Fibroblast of skin of left biceps (primary cell): ENCODE measurements at places on chromosomes 2 and 18.

DNA sequence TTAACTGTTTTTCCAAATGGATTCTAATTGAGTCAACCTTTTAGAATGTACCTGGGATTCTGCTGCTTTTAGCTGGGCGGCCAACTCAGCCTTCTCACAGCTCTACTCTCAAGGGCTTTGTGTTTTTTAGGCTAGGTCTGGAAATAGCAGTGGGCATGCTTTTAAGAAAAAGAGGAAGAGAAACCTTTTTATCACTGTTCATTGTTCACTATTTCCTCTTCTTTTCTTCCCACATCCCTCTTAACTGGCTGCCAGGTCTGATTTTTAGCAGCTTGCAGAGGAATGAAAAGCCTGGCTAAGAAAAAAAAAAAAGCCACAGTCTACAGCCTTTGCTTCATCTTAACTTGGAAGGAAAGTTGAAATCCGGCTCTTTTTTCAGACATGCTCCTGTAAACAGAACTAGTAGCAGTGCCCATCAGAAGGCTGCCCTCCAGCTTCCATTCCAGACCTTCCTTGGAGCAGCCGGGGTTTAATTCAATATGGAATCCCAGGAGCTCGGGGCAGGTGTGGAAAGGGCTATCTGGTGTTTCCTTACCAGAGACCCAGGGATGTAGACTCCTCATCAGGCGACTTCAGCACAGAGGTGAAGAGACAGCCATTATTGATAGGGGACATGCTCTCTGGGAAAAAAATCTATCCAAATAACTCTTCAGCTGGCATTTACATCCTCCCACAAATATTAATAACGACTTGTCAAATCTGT, 230.7 kb downstream of the MYO3B start:
- no peak for DNase-seq

DNA sequence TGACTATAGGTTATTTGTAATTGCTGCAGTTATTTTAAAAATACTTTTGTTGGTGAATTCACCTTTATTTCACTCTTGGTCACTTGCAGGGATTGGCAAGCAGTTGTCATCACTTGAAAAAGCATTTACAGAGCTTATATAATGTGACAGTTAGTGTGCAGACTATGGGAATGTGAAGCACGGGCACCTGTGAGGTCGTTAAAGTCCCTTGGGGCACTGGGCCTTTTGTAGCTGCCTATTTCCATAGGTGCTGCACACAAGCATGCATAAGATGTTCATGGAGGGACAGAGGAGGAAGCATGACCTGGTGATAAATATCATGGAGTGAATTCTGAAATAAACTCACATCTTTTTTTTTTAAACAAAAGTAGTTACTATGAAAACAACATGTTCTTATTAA, 124.6 kb downstream of the ATP9B start:
- DNase-seq, result no peak

DNA sequence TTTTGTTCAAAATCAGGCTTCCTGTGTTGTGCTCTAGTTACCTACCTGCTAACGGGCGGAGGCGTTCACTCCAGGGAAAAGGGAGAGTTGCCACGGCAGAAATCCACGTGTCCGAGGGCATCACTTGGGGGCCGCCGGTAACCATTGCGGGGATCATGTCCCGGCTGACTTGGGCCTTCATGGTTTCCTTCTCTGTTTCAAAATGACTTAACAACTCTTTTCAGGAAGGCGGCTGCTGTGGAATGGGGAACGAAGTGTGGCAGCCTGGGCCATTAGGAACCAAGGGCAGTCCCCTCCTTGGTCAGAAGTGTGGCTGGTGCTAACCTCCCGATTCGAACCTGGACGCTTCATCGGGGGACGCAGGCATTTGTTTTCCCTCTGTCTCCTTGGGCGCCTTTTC, 56.8 kb downstream of the INPP5D start:
- no peak for DNase-seq

DNA sequence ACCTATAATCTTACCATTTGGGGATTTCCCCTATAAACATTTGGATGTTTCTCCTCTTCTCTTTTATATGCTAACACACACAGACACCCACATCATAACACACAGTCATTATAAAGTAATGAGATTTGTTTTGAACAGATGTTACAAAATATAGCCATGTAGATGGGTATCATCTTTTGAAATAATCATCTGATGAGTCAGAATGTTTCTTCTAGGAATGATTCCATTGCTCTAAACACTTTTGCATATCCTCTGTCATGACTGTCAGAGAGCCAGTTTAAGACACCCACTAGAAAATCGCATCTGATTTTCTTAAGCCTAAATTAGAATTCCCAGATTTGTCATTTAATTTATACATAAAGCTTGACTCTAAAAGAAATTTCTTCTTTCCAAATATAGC, 442.6 kb downstream of the CMPK2 start:
- DNase-seq, result peak; percentile 26

DNA sequence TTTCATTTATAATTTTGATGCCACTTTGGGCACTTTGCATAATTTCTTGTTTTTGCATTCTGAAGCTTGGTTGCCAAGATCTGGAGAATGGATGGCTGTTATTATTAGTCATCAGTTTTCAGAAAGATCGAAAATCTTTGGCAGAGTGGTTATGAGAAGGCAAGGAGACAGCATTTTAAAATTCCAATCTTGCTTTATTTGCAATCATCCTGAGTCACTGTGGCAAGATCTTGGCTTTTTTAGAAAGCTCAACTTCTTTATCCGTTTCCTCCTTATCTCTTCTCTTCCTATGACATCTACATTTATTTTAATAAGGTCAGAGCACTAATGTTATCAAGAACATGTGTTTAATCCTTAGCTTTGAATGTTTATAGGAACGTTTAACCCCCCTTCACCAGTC, 31.1 kb upstream of the EIF2AK3 start:
- peak; percentile 21 for DNase-seq

- DNase-seq, result no peak
These were observed 188.0 kb upstream of the SPHKAP start for GRCh38 chr2:228369400-228370031.

DNA sequence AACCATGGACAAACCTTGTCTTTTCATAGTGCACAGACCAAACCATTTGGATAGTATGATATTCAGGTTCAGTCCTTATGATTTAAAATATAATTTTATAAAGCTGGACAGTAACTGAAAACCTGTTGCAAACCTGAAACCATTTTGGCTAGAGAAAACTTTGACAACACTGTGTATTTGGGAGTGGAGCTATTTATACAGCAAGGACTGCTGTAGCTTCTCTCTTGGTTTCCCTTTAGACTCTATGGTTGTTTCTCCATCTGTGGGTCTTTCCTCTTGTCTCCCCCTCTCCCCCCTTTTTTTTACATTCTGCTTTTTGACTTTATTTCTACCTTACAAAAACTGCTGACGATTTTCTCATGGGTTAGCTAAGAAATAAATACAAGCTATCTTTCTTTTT, 581.7 kb downstream of the SLC4A3 start:
- DNase-seq, result no peak

- no peak for DNase-seq
These were observed 139.1 kb downstream of the CYP26B1 start for GRCh38 chr2:72008608-72009007.

- no peak for DNase-seq
These were observed 46.1 kb downstream of the TTC39C start for GRCh38 chr18:24060644-24061043.

- DNase-seq, result no peak
These were observed 12.7 kb upstream of the NFU1 start for GRCh38 chr2:69449906-69450305.

DNA sequence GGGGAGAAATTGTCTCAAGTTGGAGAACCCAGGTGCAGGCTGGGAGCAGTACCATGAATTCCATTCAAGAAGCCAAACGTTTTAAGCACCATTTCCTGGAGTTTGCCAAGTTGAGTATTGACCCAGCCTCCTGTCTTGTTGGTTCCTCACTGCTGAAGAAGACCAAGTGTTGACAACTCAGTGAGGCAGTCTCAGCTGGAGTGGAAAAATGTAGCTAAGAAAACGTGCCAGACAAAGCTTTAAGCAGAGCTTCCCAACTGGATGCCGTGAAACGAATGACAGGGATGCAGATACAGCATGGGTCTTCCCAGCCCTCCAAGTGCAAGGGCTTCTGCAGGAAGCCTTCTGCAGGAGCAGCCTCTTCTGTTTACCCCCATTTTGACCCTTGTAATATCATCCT, 778 bp upstream of the INPP1 start:
- no peak for DNase-seq

GRCh38 chr2:10654069-10654468, 35.7 kb downstream of the NOL10 start:
- DNase-seq, result no peak

- DNase-seq, result no peak
These were observed 37.6 kb downstream of the TGFBRAP1 start for GRCh38 chr2:105291981-105292380.

DNA sequence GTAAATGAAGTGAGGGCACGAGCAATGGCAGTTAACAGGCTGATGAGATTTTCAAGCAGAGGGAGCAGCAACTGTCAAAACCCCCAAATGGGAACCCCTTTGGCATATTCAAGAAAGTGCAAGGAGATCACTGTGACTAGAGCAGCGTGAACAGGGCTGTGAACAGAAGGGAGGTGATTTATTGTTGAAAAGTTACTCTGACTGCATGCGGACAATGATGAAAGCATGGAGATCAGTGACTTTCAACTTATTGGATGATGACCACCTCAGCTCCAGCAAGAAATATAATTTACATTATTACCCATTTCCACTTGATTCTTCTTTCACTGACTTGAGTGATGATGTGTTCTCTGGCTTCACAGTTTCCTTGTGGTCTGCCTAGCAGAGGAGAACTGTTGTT, 187.8 kb upstream of the BOD1L2 start:
- DNase-seq, result no peak

DNA sequence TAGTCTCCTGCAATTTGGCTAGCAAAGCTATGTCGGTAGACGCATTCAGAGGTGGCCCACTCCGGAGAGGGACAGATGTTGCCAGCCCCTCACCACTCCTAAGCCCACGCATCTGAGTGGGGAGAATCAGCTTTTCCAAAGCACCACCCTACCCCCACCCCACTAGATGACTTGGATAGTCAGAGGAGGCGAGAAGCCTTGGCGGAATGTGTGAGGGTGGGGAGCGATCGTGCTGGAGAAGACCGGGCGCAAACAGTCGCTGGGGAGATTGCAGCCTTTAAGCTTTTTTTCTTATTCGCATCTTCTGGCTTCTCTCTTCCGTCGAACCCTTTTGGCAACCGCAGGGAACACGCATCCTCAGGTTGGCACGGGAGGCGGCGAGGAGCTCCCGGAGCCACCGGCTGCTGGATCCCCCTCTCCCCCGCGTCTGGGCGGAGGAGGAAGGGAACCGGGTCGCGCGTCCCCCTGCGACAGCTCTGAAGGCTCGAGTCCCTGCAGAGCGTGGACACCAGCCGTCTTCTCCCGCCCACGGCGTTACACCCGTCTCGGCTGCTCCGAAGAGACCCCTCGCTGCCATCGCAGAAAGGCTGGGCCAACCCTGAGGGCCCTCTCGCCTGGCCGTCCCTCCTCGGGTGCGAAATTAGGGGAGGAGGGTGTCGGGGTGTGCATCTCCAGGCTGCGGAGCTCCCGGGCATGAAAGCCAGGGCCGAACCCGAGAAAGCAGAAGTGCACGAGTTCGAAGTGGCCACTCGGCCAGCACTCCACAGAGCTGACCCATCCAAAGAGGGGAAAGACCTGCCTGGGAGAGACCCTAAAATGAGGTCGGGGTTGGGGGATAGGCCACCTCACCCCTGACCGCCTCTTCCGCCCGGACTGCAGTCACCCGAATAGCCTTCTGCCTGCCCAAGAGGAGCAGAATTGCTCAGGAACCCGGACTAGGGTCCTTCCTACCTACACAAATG, 12.2 kb downstream of the EVX2 start:
- DNase-seq, result no peak

DNA sequence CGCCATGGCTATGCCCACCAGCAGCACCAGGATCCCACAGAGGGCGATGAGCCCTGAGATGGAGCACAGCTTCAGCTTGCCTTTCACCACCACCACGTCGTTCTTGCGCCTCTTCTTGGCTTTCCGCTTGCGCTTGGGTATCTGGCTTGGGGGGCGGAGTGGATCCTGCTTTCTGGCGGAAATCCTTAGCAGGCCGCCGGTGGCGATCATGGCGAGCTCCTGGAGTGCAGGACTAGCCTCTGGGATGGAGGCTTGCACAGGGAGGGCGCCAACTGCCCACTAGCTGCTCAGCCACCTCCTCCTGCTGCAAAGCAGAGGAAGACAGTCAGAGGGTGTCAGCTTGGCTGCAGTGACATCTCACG, 3.5 kb downstream of the TMEM200C start:
- DNase-seq, result no peak

- DNase-seq, result no peak
These were observed 39.8 kb upstream of the PXDN start for GRCh38 chr2:1784087-1784486.

GRCh38 chr2:68994864-68995263, 18.1 kb upstream of the ANTXR1 start:
- DNase-seq, result no peak

- no peak for DNase-seq
These were observed 85.6 kb downstream of the IKZF2 start for GRCh38 chr2:213065583-213066442.

DNA sequence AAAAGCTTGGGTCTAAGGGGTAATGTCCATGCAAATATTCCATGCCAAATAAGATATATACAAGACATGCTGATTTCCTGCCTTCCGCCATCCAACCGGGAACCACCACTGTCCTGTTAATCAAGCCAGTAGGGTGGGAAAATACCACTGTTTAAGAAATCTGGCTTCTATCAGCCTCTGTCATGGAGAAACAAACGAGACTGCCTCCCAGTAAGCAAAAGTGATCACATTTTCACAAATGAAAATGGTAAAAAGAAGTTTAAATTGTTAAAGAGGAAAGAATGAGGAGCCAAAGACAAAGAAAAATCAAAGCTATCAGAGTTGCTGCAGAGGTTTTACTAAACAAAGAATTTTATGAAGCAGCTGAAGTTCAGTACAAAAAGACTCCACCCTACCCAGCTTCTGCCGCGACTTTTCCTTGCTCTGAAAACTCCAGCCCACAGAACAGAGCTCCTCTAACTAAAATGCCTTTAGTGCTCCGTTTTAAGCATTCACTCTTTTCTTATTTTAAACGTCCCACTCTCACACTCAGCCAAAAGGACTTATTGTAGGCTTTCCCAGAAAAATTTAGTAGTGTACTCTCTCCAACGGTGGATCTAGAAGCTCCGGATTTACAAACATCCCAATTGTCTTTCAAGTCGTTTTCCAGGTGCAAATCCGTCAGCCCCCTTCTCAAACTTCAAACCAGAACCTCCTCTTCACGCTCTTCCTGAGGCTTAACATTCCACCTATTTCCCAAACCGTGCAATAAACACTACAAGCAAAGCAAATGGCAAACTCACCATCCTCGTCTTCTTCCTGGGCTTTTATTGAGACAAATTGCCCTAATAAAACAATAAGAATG, 613 bp downstream of the COL5A2 start:
- peak; percentile 50 for DNase-seq
